ENCODE measurements at places on chromosomes 5 and 9.

DNA sequence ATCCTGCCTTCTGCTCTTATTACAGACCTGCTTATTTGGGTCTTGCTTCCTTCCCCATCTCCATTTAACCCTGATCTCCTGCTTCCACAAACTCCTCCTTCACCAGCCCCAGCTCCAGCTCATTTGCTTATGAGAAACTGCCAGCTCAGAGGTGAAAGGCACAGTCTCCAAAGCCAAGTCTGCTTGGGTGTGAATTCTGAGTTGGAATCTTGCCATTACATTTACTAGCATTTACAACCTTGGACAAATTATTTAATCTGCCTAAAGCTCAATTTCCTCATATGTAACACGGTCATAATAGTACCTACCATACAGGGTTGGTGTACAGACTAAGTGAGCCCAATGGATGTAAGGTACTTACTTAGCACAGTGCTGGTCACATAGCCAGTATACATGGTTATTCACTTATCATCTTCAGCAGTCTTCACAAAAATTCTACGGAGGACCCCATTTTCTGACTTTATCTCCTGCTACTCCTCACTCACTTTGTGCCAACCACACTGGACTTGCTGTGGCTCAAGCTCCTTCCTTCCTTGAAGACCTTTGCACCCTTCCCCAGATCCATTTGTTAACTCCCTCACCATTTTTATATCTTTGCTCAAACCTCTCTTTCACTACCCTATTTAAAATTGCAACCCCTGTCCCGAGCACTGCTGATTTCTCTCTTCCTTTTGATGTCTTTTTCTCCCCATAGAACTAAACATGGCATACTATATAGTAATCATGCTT, 86.2 kb downstream of the DOCK2 start:
- no peak for DNase-seq

DNA sequence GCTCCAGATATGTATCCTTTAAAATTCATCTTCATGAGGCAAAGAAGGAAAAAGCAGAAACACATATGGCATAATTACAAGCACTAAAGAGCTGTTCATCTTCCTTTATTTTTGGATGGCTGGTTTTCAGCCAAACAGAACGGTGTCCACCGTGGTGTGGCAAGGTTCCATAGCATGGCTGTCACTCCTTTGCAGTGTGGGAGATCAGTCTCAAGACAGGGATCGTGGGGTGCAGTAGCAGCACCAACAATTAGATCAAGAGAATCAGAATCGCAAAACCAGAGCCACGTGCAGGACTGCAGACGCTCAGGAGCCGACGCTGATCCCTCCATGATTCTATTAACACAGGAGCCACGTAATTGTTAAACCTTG, 79.5 kb downstream of the SEMA4D start:
- DNase-seq: no peak

- no peak for DNase-seq
Measured at GRCh38 chr9:84136119-84136868, 155.7 kb downstream of the RMI1 start.

GRCh38 chr5:4636378-4636777, 503.8 kb upstream of the ADAMTS16 start:
- DNase-seq: no peak

DNA sequence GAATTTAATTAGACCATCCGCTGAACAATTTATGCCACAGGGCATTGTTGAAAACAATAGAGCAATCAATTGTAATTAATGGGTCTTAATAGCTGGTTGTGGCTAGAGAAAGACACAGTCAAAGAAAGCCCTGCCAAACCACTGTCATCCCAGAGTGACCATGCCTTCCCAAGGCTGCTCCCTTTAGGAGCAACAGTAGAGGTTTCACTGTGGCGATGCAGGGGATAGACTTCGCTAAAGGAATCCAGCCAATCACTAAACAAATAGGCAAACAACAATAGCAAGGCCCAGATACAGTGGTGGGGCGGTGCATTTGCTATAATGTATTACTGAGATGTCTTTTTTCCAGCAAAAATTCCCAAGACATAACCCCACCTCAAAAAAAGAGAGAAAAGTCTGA, 87.8 kb upstream of the SLC27A6 start:
- no peak for DNase-seq

GRCh38 chr9:13651526-13651925, 372.0 kb upstream of the MPDZ start:
- DNase-seq: no peak

DNA sequence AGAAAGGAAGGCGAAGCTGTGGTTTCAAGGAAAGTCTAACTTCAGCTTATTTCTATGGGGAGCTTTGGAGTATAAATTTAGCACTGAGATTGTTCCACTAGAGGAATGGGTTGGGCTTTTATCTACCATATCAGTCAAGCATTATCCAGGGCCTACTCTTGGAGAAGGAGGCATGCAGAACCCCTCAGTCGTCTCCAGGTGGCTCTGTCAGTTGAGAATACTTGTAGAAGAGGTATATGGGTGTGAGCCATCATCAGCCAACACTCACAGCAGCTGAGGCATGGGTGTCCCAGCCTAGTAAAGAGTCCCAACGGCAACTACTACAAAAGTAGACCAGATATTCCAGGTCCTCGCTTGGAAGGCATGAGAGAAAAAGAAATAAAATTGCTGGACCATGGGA, 548.5 kb upstream of the GRAMD2B start:
- DNase-seq: no peak

GRCh38 chr5:145554399-145554798, 280.7 kb downstream of the PRELID2 start:
- no peak for DNase-seq

DNA sequence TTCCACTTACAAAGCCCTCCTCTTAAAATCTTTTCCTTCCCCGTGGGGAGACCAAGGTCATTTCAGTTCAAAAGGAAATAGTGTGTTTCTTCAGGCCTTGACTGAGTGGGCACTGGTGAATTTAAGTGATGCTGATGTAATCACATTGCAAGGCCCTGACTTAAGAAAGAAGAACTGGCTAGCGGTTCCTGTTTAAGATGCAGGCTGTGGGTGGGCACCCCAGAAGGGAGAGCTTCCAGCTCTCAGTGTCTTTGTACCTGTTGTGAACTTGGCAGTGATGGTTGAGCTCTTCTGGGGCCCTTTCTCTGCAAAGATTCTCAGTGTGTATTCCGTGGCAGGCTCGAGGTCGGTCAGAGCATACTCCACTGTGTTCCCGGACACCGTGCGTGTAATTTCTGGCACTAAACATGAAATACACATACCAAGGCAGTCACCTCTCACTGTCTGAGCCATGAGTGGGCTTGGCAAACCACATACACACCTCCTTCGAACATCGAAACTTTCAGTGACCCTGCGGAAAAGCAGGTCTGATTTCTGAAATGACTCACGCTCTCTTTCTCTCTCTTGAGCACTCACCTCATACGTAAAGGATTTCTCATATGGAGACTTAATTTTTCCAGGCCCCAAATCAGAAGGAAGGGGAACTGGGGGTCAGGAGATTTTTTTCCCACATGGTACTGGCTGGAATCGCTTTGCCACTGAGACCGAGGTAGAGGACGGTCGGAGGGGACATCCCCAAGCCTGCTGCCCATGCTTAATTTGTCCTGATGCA, 81.9 kb downstream of the TNC start:
- no peak for DNase-seq

DNA sequence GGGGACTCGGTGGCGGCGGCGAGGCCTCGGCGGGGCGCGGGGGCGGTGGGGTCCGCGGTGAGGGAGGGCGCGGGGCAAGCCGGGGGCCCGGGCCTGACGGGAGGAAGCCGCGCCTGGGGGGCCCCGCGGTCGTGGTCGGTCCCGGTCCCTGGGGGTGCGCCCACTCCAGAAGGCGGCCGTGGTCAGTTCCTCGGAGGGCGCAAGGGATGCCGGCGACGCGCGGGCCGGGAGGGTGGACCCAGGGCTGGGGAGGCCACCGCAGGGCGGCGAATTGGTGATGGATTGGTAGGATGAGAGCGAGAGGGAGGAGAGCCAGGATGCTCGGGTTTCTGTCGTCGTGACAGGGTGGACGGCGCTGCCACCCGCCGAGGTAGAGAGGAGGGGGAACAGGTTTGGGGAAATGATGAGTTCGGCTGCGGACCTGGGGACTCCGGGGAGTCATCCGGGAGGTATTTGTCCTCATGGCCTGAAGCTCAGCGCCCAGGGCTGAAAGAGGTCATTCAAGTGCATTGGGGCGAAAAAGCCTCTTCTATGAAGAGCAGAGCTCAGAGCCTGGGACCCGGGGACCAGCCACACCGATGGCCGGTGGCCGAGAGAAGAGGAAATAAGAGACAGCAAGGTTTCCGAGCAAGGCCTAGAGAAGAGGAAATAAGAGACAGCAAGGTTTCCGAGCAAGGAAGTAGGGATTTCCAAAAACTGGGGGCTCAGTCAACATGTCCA, 557 bp downstream of the GNG10 start:
- peak; percentile 16 for DNase-seq

DNA sequence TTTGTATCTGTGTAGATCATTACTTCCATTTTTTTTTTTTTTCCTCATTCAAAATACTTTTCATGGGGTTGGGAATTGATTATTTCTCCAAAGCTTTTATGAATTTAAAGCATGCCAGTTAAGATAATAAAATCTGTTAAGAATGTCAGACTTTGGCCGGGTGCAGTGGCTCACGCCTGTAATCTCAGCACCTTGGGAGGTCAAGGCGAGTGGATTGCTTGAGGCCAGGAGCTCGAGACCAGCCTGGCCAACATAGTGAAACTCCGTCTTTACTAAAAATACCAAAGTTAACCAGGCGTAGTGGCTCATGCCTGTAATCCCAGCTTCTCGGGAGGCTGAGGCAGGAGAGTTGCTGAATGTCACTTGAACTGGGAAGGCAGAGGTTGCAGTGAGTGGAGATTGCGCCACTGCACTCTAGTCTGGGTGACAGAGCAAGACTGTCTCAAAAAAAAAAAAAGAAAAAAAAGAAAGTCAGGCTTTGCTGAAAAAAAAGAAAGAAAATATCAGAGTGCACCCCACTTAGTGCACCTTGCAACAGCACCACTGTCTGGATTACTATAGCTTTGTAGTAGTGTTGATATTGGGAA, 18.5 kb downstream of the TBC1D2 start:
- DNase-seq: no peak

DNA sequence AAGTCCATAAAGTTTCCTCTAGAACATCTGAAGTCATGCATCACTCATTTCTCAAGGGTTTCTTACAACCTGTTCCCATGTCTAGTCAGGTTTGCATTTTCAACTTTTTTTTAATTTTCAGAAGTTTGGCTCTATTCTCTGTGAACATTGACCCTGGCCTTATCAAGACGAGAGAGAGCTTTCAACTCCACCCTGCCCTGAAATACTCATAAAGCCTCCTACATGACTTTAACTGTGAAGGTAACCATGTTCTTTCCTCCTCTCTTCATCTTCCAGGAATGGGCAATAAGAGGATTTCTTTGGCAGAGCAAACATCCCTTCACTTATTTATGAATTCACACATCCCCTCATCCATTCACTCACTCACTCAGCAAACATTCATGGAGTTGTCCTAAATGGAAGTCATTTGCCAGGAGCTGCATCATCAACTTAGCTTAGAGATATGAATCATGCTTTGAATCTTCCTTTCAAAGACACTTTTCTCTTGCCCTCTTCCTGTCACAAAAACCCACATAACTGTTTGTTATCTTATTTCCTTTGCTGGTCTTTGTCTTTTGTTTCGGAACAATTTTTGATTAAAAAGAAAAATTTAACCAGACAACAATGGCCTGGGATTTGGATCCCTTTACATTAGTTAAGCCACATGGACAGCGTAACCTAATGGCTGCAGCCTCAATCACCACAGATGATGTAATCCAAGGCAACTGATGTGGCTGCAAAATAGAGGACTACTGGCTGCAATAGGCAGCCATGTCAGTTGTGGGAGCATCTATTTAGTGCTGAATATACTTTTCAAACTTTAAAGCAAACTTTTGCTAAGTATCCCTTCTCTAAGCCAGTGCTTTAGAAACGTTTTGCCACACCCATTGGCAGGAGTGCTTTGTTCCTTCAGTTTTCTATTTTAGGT, 43.0 kb upstream of the GNAQ start:
- DNase-seq: peak; percentile 43

DNA sequence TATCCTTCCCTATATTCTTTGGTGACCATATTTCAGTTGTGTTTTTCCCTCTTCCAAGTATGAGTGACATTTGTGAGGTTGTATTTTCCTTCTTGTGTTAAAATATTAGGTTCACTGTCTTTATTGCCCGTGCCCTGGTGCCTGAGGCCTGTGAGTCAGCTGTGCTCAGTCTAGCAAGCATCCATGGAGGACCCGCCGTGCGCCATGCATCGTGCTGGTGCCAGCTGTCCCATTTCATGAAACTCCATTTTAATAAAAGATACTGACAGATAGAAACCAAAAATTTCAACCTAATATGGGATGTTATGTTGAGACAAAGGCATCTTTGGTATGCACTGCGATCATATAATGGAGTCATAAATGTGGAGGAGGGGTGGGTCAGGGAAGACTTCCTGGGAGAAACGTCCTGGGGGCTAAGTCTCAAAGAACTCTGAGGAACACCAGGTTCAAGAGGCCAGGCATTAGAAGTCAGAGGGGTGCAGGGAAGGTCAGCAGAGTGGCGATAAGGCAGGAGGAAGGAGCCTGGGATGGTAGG, 34.0 kb upstream of the FGF1 start:
- no peak for DNase-seq

- DNase-seq: no peak
Measured at GRCh38 chr5:66139318-66139712, 4.8 kb upstream of the SREK1 start.

DNA sequence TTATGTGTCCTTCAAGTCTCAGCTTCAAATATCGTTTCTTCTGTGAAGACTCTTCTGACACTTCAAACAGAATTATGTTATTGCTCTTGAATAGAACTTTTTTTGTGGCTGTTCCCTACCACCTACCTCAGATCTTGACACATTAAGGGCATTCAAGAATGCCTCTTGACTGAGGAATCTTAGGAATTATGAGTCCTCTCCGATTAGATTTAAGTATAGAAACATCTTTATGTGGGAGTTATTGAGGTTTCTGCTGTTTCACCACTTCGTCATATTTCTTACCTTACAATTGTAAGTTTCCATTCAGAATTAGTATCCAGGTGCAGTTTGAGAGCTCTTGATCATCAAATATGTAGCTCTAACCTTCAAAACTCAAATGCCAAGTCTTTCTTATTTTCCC, 324.2 kb upstream of the NUDT12 start:
- DNase-seq: no peak

- no peak for DNase-seq
Measured at GRCh38 chr9:92952906-92953610, 5.7 kb downstream of the FGD3 start.

DNA sequence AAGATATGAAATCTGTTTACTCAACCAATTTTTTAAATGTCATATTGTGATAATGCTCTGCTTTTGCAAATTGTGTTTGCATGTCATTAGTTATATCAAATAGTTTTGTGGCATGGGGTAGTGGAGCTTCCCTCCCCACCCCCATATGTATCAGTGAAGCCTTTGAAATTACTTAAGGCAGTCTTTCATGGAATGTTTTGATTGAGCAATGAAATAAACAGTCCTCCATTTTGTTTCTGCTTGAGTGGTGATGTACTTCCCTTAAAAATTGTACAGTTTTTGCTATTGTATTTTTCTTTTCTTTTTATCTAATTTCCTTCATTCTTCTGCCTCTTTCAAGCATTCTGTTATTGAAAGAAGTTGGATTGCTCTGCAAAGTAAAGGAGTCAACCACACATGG, 3.5 kb downstream of the SOWAHA start:
- no peak for DNase-seq
